ENCODE measurements at places on chromosomes 16 and 17. TPM values are rescaled to one million over a fixed set of nuclear protein-coding genes. Genes with fewer than 3 reads are reported as not detected.

CTF1 gene
- total RNA-seq: 5.8 TPM

ZNF469 gene
- 0.98 TPM for total RNA-seq

AARS1 gene
- total RNA-seq: 118 TPM

PFN1 gene
- 748 TPM for total RNA-seq

RNF157 gene
- total RNA-seq: 3.1 TPM

GPR139 gene
- not detected for total RNA-seq

- no peak for DNase-seq
Measured at GRCh38 chr17:51191895-51192294, 25.7 kb downstream of the NME2 start.

DNA sequence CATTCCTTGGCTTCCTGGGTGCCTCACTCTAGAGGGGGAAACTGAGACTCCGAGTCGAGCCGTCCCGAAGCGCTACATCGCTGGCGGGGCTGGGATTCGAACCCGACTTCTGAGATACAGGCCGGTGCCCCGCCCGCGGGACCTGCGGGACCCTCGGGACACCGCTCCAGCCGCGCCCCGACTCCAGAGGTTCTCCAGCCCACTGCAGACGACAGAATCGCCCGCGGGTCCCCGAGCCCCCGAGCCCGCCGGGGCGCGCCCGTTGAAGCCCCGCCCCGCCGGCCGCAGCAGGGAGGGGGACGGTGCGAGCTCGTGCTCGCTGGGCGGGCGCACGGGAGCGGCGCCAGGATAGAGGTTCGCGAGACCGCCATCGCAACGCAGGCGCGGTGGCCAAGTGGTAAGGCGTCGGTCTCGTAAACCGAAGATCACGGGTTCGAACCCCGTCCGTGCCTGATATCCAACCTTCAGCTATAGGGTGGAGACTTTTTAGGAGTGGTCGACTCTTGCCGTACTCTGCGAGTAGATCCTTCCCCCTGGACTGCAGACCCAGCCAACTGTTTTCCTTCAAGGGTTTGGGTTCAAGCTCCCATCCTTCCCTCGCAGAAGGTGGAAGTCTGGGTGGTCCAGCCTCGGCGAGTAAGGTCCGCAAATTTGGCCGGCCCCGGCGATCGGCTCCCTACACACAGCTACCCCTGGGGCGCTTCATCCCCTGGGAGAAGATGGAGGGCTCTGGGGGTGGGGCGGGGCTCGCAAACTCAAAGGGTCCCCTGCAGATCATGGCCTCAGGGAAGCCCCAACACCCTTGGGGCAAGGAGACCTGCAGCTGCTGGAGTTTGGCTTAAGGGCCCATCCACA lies 214.6 kb downstream of the MRTFB start:
- peak; percentile 100 for DNase-seq

- DNase-seq: no peak
Measured at GRCh38 chr17:50185631-50186471, 15.6 kb downstream of the COL1A1 start.

DNA sequence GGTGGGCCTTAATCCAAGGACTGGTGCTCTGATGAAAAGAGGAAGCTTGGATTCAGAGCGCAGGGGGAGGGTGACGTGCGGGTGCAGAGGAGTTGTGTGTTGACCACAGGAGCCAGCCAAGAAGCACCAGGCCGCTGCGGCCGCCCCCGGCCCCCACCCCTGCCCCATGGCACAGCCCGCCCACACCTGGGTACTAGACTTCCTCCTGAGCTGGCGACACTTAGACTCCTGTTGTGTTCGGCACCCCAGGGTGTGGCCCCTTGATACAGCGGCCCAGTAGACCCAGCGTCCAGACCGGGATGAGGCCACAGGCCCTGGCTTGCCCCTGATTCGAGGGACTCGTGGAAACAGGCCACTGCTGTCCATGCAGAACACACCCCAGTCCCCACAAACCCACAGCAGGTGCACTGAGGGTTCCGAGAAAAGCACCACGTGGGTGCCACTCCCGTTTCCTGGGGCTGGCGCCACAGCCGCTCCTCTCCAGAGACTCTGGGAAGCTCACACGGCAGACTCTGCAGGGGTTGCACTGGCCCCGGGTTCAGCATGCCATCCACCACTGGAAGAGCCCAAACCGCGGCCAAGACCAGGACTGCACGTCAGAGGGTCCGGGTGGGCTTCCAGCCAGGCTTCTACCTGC lies 5.7 kb upstream of the SNAI3 start:
- DNase-seq: peak; percentile 75

DNA sequence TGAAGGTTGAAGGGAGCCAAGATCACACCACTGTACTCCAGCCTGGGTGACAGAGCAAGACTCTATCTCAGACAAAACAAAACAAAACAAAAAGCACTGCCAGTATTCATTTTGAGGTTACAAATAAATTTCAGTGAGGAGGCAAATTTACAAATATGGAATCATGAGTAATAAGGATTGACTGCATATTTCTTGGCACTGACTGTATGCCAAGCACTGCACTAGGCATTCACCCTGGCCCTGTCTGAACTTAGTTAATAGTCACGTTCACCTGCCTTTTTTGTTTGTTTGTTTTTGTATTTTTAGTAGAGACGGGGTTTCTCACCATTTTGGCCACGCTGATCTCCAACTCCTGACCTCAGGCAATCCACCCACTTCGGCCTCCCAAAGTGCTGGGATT lies 5.1 kb downstream of the LDAF1 start:
- no peak for DNase-seq

GRCh38 chr17:61897548-61898180 lies 30.1 kb downstream of the INTS2 start:
- no peak for DNase-seq

DNA sequence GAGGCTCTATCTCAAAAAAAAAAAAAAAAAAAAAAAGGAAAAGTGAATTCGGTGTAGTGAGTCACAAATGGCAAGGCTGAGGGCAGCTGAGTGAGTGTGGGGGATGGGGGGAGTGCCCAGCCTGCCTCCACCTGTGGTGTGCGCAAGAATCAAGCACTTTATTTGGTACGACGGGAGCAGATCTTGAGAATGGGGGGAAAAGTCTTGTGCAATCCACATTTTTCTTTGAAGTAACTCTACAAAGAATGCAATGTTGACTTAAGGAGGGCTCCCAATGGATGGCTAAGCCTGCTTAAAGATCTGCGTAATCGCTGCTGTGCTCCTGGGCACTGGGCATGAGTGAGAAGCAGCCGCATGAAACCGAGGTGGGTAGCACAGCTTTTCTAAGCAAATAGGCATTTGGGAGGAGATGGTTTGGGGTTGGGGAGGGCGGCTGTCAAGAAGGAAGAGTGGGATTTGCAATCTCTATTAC lies 28.2 kb downstream of the ATP2C2 start:
- no peak for DNase-seq

GRCh38 chr16:88527937-88528743 lies 42.1 kb upstream of the ZC3H18 start:
- DNase-seq: peak; percentile 80

- DNase-seq: peak; percentile 88
Measured at GRCh38 chr16:75264999-75265910, 13.8 kb upstream of the BCAR1 start.

GRCh38 chr17:47946516-47946915 lies 5.1 kb downstream of the PNPO start:
- no peak for DNase-seq

GRCh38 chr17:50916708-50917417 lies 50.7 kb upstream of the TOB1 start:
- DNase-seq: no peak

DNA sequence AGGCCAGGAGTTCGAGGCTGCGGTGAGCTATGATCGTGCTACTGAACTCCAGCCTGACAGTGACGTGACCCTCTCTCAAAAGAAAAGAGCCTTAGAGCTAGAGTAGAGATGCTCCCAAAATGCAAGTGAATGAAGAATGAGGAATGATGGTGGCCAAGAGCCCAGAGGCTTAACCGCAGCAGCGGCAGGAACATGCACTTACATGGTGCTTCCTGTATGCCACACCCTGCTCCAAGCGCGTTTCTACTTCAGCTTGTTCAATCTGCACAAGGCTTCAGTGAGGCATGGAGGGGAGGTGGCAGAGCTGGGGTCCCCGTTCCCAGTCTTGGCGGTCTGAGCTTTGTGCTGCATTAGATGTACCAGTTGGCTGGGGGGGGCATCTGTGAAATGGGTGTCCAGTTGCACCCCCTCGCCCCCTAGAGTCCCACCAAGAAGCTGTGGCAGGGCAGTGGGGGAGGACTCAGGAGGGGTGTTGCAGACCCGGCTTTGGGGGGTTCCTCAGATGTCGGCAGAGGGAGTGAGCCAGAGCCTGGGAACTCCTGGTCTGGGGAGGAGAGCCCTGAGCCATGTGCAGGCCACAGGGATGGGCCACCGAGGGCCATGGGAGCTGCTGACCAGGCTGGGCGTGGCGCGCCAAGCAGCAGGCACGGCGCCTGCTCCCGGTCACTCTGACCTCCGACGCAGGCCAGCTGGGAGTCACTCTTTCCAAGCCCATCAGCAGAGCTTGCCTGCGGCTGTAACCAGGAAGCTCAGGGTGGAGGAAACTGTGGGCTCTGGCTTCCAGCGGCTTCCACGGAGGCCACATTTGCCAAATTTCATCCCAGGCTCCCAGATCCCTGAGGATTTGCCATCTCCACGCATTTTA lies 260.1 kb downstream of the PARN start:
- peak; percentile 85 for DNase-seq

GRCh38 chr17:80221351-80222105 lies 1.3 kb downstream of the SLC26A11 start:
- DNase-seq: peak; percentile 74

DNA sequence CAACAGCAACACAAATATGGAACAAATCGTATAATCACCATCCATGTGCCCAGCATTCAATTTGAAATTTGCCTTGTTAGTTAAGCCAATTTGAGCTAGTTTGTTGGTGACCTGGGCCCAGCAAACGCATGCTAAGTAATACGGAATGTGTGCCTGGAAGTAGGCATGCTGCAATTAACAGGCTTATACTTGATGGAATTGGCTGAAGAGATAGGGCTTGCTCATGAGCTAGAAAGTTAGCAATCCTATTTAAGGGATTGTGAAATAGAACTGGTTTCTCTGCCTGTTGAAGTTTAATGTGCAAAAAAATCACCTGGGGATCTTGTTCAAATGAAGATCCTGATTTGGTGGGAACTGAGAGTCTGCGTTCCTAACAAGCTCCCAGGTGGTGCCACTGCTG lies 8.5 kb upstream of the LPO start:
- DNase-seq: no peak
